ENCODE measurements at places on chromosomes 1 and 21.
A peak's percentile ranks its signal among the peaks of the same experiment; 100 is the strongest.

- no peak for DNase-seq
Measured at GRCh38 chr1:12174924-12175810, 8.4 kb downstream of the TNFRSF1B start.

DNA sequence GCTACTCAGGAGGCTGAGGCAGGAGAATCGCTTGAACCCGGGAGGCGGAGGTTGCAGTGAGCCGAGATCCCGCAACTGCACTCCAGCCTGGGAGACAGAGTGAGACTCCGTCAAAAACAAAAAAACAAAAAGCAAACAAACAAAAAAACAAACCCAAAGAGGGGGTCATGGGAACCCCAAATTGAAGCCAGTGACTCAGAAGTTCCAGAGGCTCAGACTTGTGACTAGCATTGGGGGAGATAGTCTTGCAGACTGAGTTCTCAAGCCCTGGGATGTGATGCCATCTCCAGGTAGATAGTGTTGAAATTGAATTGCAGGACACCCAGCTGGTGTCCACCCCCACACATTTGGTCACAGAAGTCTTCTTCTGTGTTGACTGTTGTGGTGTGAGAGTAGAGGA is 24.9 kb upstream of the ENO1 start:
- DNase-seq, result no peak

GRCh38 chr1:29227511-29227910 is 3.2 kb downstream of the MECR start:
- DNase-seq, result no peak

GRCh38 chr1:205711105-205712048 is 31.1 kb upstream of the SLC45A3 start:
- peak; percentile 69 for DNase-seq
